RKO (cell line): ENCODE measurements at places on chromosomes 7 and 10.

DNA sequence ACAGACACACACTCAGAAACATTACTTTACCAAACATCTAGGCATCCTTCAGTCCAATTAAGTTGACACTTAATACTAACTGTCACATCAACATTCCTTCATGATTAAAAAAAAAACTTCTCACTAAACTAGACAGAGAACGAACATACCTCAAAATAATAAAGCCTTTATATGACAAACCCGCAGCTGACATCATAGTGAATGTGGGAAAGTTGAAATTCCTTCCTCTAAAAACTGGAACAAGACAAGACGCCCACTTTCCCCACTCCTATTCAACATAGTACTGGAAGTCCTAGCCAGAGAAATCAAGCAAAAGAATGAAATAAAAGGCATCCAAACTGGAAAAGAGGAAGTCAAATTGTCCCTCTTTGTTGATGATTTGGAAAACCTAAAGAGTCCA lies 96.9 kb upstream of the PPP1R9A start:
- DNase-seq: no peak

GRCh38 chr7:94029976-94030375 lies 25.8 kb upstream of the BET1 start:
- no peak for DNase-seq

DNA sequence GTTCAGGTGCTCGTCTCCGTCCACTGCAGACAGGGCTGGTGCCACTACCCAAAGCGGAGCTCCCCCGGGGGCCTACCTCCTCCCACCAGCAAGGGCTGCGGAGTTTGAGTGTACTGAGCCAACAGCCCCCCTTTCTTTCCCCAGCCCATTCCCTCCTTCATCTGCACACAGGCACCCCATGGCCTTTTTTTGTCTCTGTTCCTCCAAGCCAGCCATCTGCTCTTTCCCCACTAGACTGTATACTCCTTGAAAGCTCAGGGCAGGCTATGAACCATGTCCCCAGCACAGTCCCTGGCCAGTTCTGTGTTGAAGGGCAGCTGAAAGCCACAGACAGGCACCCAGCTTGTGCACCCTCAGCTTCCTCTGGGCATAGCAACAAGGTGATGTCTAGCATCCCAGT lies 99.4 kb downstream of the ZMIZ1 start:
- no peak for DNase-seq

- no peak for DNase-seq
Observed at GRCh38 chr10:30056281-30056680, 3.1 kb downstream of the JCAD start.
